HT1080 (cell line): ENCODE measurements at places on chromosomes 13 and 19. TPM values are rescaled to one million over a fixed set of nuclear protein-coding genes. Genes with fewer than 3 reads are reported as not detected.
A peak's percentile ranks its signal among the peaks of the same experiment; 100 is the strongest.

GJA3 gene
- total RNA-seq = 0.56 and 0.84 TPM in 2 replicates

PRX gene
- total RNA-seq = not detected in 2 replicates

FFAR3 gene
- total RNA-seq = 0.11 TPM in 1 of 2 replicates, not detected in the other

ZNF575 gene
- not detected in 2 replicates for total RNA-seq

UBE2L5 gene
- total RNA-seq = 0.08 TPM in 1 of 2 replicates, not detected in the other

SAMD4B gene
- total RNA-seq = 75.1 and 129 TPM in 2 replicates

SCAF1 gene
- 21.2 and 31.7 TPM in 2 replicates for total RNA-seq

KLK15 gene
- total RNA-seq = not detected in 2 replicates

CBLC gene
- total RNA-seq = 0.33 TPM in 1 of 2 replicates, not detected in the other

GRCh38 chr19:19482809-19483596 is 32.3 kb downstream of the TSSK6 start:
- no peak for DNase-seq

DNA sequence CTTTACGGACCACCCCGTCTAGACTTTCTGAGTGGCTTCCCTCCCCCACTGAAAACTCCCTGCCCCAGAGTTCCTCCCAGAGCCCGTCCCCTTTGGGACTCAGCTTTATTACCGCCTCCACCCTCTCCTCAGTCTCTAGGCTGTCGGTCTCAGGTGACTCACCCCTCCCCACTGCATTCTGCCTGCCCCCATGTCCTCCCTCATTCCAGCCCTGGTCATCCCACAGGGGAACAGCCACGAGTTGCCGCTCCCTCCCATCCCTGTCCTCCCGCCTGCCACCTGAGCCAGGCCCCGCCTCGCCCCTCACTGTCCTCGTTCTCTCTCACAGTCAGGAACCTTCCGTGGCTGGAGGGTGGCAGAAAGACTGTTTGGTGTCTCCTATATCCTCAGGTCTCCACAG is 57.3 kb downstream of the SMARCA4 start:
- DNase-seq = no peak

GRCh38 chr19:33473653-33474305 is 47.8 kb downstream of the PEPD start:
- DNase-seq = peak; percentile 71

DNA sequence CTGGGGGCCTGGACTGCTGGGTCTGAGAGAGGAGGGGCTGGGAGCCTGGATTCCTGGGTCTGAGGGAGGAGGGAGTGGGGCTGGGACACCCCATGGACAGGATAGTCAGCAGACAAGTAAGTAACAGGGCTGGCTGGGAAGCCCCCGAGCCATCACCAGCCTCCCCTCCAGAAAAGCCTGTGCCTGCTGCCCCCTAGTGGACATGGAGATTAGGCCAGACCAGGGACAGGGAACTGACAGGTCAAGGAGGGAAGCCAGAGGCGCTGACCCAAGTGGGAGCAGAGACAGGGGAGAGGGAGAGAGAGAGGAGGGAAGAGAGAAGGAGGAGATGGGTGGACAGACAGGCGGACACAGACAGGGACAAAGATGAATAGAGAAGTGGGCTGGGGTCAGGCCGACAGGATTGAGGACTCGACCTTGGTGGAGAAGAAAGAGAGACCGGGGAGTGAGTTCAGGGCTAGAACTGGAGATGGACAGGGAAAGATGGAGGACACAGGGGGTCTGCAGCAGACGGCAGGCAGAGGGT is 6.7 kb upstream of the ERFL start:
- peak; percentile 57 for DNase-seq

- no peak for DNase-seq
Observed at GRCh38 chr13:98409281-98409680, 167.6 kb downstream of the STK24 start.

GRCh38 chr19:27746691-27747380 is 1466.1 kb downstream of the UQCRFS1 start:
- no peak for DNase-seq

DNA sequence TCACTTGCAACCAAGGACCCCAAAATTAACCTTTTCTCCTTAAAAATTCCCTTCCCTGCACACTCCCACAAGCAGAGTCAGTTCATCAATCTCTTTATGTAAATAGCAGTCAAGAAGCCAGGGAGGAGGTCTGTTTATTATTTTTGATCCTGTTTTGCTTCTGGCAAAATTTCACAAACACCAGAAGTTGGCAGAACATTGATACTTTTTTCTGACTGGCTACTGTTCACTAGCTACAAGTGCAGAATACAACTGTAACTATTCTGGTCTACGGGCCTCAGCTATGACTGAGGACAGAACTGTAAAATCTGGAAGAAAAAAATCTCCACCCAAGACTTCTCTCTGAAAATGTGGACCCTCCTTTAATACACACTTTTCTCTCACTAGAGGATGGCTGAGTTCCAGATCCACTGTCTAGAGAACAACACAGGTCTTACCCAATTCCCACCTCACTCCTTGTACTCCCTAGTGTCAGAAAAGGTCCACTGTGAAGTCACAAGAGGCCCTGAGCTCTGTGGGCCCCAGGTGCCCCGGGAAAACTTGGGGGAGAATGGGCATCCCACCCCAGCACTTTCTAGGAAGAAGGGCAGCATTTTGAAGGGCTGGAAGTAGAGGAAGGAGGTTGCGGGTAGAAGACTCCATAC is 14.5 kb downstream of the STARD13 start:
- DNase-seq = no peak

- DNase-seq = no peak
Observed at GRCh38 chr13:49616676-49617065, 11.6 kb upstream of the ARL11 start.

GRCh38 chr13:32007494-32007893 is 24.1 kb upstream of the FRY start:
- no peak for DNase-seq

GRCh38 chr19:38736413-38737280 is 7.6 kb downstream of the CAPN12 start:
- no peak for DNase-seq

DNA sequence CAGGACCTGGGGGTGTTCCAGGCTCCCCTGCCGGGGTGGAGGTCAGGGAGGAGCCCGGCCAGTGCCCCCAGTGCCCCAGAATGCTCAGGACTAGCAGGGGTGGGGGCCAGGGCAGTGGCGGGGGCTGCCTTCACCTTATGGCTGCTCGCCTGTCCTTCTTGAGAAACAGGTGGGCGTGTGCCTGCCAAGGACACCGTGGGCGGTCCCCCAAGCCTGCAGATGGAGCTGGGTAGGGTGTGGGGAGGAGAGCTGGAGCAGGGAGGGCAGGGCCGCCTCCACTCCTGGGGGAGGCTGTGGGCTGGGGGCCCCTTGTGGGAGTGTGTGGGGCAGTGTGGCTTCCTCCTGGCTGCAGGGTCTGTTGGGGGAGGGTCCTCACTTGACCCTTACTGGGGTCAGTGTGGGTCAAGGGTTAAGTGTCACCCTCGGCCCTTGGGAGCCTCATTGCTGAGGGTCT is 160.1 kb downstream of the KDM4B start:
- DNase-seq = no peak

- peak; percentile 61 for DNase-seq
Observed at GRCh38 chr19:4914736-4915501, 5.6 kb downstream of the UHRF1 start.

DNA sequence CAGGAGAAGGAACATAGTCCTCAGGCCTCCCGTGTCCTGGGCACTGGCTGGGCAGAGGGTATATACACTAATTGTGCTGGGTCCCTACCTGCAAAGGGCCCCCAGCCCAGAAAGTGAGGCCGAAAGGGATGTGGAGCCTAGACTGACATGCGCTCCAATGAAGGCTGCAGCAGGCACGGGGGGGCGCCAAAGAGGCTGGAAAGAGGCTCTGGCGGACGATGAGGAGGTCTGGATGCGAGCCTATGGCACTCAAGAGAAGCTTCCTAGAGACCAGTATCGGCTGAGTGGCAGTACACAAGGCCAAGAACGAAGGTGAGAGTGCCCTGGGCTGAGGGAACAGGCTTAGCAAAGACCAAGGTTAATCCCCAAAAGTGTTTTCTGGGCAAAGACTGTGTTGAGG is 16.6 kb downstream of the VRK3 start:
- no peak for DNase-seq

DNA sequence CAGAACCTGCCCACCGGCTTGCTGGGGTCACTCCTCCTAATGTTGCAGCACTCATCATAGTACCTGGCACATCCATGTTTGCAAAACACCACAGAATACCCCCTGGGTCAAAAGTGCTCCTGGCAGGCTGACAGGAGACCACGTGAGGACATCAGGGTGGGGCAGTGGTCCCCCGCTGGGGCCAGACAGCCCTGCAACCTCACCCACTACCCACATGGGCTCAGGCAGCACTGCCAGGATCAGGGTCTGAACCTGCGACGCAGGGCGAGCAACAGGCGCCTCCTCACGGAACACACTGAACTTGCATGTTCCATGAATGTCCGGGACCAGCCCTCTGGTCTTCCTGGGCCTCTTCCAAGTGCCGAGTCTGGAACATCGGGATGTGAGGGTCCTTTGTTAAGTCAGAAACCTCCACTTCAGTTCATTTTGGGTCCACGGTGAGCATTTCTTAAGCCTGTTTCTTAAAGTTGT is 1.4 kb upstream of the SLC7A9 start:
- DNase-seq = no peak

DNA sequence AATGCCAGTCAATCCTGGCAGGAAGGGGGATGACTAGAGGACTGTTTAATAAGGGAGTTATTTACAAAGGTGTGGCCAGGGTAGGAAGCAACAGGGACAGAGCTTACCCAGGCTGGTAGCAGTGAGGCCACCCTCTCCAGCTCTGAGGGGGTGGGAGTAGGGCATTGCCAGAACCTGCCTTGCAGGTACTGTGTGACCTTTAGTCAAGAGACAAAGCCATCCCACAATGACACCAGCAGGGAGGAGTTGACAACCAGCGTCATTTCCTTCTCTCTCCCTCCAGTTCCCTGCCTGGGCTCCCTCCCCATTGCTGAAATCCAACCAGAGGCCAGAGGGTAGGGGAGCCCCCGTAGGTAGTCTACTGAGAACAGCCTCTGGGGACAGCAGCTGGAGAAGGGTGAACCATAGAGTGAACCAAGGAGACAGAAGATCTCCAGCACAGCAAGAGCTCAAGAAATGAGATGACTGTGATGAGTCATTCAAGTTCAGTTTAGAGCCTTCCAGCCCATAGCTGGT is 33.3 kb upstream of the SPATA13 start:
- DNase-seq = peak; percentile 21

- DNase-seq = no peak
Observed at GRCh38 chr13:102401265-102401664, 583 bp downstream of the FGF14 start.

GRCh38 chr19:17577457-17578097 is 22.1 kb downstream of the COLGALT1 start:
- DNase-seq = no peak
